Activated T-cell treated with anti-CD3 and anti-CD28 coated beads, Interleukin-2, amount 50 U/mL, for 72 hours (primary cell): ENCODE measurements at places on chromosomes 2 and 18.

GRCh38 chr18:57753063-57753462, 50.1 kb downstream of the ATP8B1 start:
- no peak overlapping the region for H3K4me3 ChIP-seq
- H3K27ac ChIP-seq = no peak overlapping the region
- H3K36me3 ChIP-seq = no peaks in the 10 kb centered on the region
- no peaks in the 10 kb centered on the region for H3K27me3 ChIP-seq
- DNase-seq = no peak

- H3K27ac ChIP-seq = no peak overlapping the region
- H3K4me1 ChIP-seq = peaks cover 5% of the 10 kb centered on the region
- H3K4me3 ChIP-seq = no peak overlapping the region
- no peaks in the 10 kb centered on the region for H3K36me3 ChIP-seq
Measured at GRCh38 chr2:188952901-188953300, 21.3 kb upstream of the COL3A1 start.

GRCh38 chr18:75478996-75479880, 51.7 kb upstream of the SMIM21 start:
- peaks cover 8% of the 10 kb centered on the region for H3K36me3 ChIP-seq
- peaks cover 30% of the 10 kb centered on the region for H3K27me3 ChIP-seq
- no peak overlapping the region for H3K4me3 ChIP-seq

GRCh38 chr18:4720518-4720917, 265.4 kb upstream of the DLGAP1 start:
- no peaks in the 10 kb centered on the region for H3K4me1 ChIP-seq
- H3K36me3 ChIP-seq = peaks cover 1% of the 10 kb centered on the region
- no peak overlapping the region for H3K4me3 ChIP-seq
- H3K27ac ChIP-seq = no peak overlapping the region
- no peak for DNase-seq
- H3K27me3 ChIP-seq = no peaks in the 10 kb centered on the region

DNA sequence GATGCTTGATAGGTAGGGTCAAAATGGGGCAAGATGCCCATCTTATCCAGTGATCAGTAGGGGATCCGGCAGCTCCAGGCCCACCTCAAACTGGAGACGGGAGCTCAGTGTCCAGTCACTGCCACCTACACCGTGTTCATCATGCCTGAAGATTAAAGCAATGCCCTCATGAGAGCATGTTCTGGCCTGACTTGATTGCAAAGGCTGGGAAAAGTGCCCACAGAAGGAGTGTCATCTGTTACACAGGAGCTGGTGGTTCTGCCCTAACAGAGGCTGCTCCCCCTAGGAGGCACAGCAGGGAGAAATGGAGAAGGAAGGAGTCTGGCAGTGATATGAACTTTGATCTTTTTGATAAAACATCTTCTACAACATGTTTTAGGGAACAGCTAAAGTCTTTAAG, 92.3 kb downstream of the CCBE1 start:
- no peak overlapping the region for H3K27ac ChIP-seq
- no peaks in the 10 kb centered on the region for H3K36me3 ChIP-seq
- H3K4me1 ChIP-seq = no peaks in the 10 kb centered on the region
- no peak overlapping the region for H3K4me3 ChIP-seq
- no peaks in the 10 kb centered on the region for H3K27me3 ChIP-seq

DNA sequence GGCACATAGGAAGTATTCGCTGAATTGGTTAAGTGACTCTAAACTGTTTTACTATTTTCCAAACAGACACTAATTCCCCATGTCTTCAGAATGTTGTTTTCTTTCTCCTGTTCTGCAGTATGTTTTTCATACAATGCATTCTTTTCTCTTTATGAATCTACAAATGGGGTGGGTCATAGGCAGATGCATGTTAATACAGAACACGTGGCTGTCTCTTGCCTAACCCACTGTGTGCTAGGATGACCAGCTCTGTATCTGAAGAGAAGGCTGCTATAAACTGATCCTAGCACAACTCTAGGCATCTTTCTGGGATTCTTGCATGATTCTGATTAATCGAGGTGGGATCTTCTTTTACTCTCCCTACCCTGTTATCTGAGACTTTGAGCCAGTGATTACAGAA, 826.0 kb downstream of the PLCL1 start:
- H3K27ac ChIP-seq = no peak overlapping the region
- no peaks in the 10 kb centered on the region for H3K36me3 ChIP-seq
- no peak overlapping the region for H3K4me3 ChIP-seq
- no peaks in the 10 kb centered on the region for H3K4me1 ChIP-seq

- no peak for DNase-seq
- peaks cover 10% of the 10 kb centered on the region for H3K36me3 ChIP-seq
- H3K27ac ChIP-seq = no peak overlapping the region
Measured at GRCh38 chr18:78123144-78123909, 856.3 kb upstream of the SALL3 start.

GRCh38 chr2:75920859-75921551, 210.3 kb upstream of the GCFC2 start:
- no peaks in the 10 kb centered on the region for H3K4me1 ChIP-seq
- no peaks in the 10 kb centered on the region for H3K36me3 ChIP-seq
- no peaks in the 10 kb centered on the region for H3K27me3 ChIP-seq
- DNase-seq = no peak

- H3K27ac ChIP-seq = peak overlapping the region; percentile 23
- peaks cover 50% of the 10 kb centered on the region for H3K4me1 ChIP-seq
- peaks cover 5% of the 10 kb centered on the region for H3K36me3 ChIP-seq
- no peaks in the 10 kb centered on the region for H3K27me3 ChIP-seq
Measured at GRCh38 chr2:241300000-241300399, 15.5 kb downstream of the HDLBP start.

GRCh38 chr18:7576685-7577084, 9.6 kb downstream of the PTPRM start:
- peaks cover 10% of the 10 kb centered on the region for H3K4me1 ChIP-seq
- H3K27ac ChIP-seq = no peak overlapping the region
- peaks cover 15% of the 10 kb centered on the region for H3K27me3 ChIP-seq
- H3K36me3 ChIP-seq = no peaks in the 10 kb centered on the region

GRCh38 chr2:64632835-64633819, 20.6 kb downstream of the SERTAD2 start:
- no peak for DNase-seq
- H3K27me3 ChIP-seq = no peaks in the 10 kb centered on the region
- peaks cover 18% of the 10 kb centered on the region for H3K4me1 ChIP-seq
- H3K27ac ChIP-seq = no peak overlapping the region
- peaks cover 6% of the 10 kb centered on the region for H3K36me3 ChIP-seq
- H3K4me3 ChIP-seq = no peak overlapping the region

DNA sequence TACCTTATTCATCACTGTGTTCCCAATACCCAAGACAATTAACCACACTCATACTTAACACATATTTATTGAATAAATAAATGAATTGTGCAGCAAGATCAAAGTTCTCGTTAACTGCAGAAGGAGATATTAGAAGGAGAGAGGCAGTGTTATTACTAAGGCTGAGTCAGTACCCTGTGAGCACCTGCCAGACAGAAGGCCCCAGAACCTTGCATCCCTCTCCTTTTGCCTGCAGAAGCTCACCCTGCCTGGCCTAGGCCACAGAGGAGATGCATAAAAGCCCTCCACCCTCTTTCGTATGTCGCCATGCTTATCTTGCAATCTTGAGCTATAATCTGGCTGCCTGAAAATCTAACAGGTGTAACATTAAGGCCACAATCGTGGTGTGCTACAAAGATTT, 20.5 kb upstream of the RNF149 start:
- H3K27ac ChIP-seq = no peak overlapping the region
- peaks cover 17% of the 10 kb centered on the region for H3K4me1 ChIP-seq
- DNase-seq = no peak
- no peaks in the 10 kb centered on the region for H3K27me3 ChIP-seq

- no peaks in the 10 kb centered on the region for H3K27me3 ChIP-seq
- no peak overlapping the region for H3K27ac ChIP-seq
- no peak overlapping the region for H3K4me3 ChIP-seq
- no peaks in the 10 kb centered on the region for H3K4me1 ChIP-seq
- DNase-seq = no peak
Measured at GRCh38 chr2:184628051-184628450, 29.7 kb downstream of the ZNF804A start.

- H3K27ac ChIP-seq = peak overlapping the region; percentile 52
- H3K4me1 ChIP-seq = peaks cover 44% of the 10 kb centered on the region
- DNase-seq = no peak
Measured at GRCh38 chr2:219500135-219500534, 1.4 kb downstream of the GMPPA start.

- no peak overlapping the region for H3K27ac ChIP-seq
- no peak for DNase-seq
- H3K4me1 ChIP-seq = peaks cover 30% of the 10 kb centered on the region
- H3K36me3 ChIP-seq = no peaks in the 10 kb centered on the region
- H3K27me3 ChIP-seq = peaks cover 7% of the 10 kb centered on the region
Measured at GRCh38 chr2:212970132-212970531, 181.3 kb downstream of the IKZF2 start.

DNA sequence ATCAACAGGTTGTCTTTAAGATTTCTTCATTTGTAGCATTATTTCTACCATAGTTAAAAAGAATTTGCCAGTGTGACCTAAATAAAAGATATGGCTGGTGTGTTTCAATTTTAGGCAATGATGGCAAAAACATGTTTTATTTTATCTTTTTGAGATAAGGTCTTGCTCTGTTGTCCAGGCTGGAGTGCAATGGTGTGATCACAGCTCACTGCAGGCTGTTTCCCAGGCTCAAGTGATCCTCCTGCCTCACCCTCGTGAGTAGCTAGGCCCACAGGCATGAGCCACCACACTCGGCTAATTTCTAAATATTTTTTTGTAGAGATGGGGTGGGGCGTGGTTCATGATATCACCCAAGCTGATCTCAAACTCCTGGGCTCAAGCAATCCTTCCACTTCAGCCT, 47.0 kb upstream of the COBLL1 start:
- no peaks in the 10 kb centered on the region for H3K36me3 ChIP-seq
- no peaks in the 10 kb centered on the region for H3K4me1 ChIP-seq
- DNase-seq = no peak
- no peak overlapping the region for H3K27ac ChIP-seq
- no peaks in the 10 kb centered on the region for H3K27me3 ChIP-seq

DNA sequence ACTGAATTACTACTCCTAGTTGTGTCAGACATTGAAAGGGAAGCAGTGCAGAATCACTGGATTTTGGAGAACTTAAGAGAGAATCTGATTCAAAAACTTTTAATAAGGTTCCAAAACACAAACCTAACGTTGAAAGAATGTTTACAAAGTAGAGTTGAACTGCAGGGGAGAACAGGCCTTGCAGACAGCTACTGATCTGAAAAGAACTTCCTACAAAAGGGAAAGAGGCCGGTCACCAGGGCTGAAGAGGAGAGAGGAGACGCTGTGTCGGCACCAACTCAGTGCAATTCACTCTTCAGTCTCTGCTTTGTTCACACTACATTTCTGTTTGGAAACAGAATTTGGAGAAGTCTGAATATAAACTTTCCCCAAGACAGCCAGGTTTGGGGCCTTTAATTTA, 124.0 kb downstream of the GAREM1 start:
- H3K4me3 ChIP-seq = no peak overlapping the region
- DNase-seq = no peak
- no peaks in the 10 kb centered on the region for H3K4me1 ChIP-seq
- no peaks in the 10 kb centered on the region for H3K36me3 ChIP-seq

- peaks cover 6% of the 10 kb centered on the region for H3K36me3 ChIP-seq
- peak overlapping the region; percentile 27 for H3K27ac ChIP-seq
- no peak for DNase-seq
- peak overlapping the region; percentile 37 for H3K4me3 ChIP-seq
- peaks cover 97% of the 10 kb centered on the region for H3K4me1 ChIP-seq
Measured at GRCh38 chr2:98712145-98712544, 18.8 kb downstream of the MGAT4A start.

DNA sequence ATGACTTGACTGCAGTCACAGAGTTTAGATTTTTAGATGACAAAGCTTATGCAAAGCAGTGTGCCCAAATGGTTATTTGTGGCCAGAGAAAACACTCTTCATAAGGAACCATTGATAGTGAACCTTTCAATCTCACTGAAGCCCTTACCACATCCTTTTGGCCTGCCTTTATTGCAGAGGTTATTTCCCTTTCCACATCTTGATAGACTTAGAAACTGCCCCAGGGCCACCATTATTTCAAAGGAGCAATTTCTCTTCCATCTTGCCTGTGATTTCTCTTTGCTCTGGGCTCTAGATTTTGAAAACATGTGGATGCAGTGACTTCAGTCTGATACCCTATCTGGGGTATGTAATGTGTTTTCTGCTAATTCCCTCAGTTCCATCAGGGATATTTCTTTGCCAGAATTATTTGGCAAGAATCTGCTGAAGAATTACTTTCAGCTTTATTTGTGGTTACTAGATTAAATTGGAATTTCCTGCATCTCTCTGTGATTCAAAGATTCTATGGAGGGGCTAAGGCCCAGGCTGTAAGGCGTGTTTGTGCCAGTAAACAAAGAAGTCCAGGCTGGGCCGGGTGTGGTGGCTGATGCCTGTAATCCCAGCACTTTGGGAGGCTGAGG, 51.0 kb downstream of the MOGAT1 start:
- no peak for DNase-seq
- H3K4me3 ChIP-seq = no peak overlapping the region
- H3K27me3 ChIP-seq = peaks cover 9% of the 10 kb centered on the region
- H3K4me1 ChIP-seq = no peaks in the 10 kb centered on the region
- H3K36me3 ChIP-seq = no peaks in the 10 kb centered on the region
- no peak overlapping the region for H3K27ac ChIP-seq

DNA sequence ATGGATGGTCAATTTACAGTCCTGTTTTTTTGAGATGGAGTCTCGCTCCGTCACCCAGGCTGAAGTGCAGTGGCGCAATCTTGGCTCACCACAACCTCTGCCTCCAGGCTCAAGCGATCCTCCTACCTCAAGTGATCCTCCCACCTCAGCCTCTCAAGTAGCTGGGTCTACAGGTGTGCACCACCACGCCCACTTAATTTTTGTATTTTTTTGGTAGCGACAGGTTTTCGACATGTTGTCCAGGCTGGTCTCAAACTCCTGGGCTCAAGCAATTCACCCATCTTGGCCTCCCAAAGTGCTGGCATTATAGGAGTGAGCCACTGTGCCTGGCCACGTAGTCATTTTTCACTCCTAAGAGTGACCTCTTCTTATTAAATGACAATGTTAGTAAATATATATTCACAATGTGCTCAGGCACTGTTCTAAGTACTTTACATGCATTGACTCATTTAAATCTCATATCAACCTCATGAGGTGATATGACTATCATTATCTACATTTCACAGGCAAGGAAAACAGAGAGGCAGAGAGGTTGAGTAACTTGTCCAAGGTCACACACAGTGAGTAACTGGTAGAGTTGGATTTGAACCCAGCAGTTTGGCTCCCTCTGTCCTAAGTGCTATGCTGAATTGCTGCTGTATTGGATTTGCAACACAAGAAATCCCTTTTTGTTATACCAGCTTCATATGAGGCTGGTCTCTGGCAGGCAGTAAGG, 5.6 kb upstream of the DIS3L2 start:
- H3K4me1 ChIP-seq = peaks cover 4% of the 10 kb centered on the region
- H3K27ac ChIP-seq = no peak overlapping the region

GRCh38 chr2:37819186-37819585, 105.9 kb upstream of the RMDN2 start:
- H3K27me3 ChIP-seq = no peaks in the 10 kb centered on the region
- no peak overlapping the region for H3K27ac ChIP-seq
- no peak overlapping the region for H3K4me3 ChIP-seq
- DNase-seq = no peak
- H3K4me1 ChIP-seq = peaks cover 9% of the 10 kb centered on the region
- H3K36me3 ChIP-seq = no peaks in the 10 kb centered on the region
